ENCODE measurements at places on chromosomes 16 and 17. TPM values are rescaled to one million over a fixed set of nuclear protein-coding genes. Genes with fewer than 3 reads are reported as not detected.

DNA sequence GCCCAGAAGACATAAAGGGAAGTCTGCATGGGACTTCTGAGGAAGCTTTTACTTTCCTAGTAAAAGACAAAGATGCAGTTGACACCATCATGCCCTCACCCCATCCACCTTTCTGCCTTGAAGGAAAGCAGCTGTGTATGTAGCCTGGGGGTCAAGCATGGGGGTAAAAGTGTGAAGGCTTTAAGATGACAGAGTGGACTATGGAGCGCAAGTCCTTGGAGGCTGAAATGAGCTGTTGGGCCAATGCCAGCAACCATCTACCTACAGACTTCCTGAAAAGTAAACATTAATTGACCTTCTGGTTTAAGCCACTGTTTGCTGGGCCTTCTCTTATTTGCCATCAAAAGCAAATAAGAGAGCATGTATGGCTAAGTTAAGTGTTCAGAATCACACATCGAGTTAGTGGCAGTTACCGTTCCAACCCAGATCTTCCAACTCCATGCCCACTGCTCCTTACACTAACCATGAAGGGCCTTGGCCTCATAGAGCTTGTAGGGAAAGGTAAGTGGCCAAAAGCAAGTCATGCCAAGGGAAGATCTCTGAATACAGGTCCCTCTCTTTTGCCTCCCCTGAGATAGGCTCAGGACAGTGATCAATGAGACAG is 30.0 kb downstream of the SLC13A5 start:
- no peak for DNase-seq

GRCh38 chr16:29951625-29952365 is 10.1 kb upstream of the TMEM219 start:
- no peak for DNase-seq

DNA sequence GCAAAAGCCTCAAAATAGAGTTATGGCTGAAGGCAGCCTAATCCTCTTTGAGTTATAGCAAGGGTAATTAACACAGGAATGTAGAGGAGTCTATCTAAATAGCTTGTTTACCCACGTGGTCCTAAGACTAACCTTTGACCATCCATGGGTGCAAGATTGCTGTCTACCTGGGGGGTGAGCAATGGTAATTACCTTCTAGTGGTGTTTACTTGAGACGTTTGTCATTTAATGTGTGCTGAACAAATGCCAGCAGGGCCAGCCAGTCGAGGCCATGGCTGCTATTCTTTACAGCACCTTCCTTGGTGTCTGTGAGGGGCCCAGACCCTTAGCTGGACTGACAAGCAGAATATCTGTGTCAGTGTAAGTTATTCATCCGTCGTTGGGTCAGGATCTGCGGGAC is 13.9 kb upstream of the PRPSAP1 start:
- no peak for DNase-seq

- DNase-seq: no peak
Measured at GRCh38 chr17:5582209-5583185, 1.8 kb downstream of the NLRP1 start.

DNA sequence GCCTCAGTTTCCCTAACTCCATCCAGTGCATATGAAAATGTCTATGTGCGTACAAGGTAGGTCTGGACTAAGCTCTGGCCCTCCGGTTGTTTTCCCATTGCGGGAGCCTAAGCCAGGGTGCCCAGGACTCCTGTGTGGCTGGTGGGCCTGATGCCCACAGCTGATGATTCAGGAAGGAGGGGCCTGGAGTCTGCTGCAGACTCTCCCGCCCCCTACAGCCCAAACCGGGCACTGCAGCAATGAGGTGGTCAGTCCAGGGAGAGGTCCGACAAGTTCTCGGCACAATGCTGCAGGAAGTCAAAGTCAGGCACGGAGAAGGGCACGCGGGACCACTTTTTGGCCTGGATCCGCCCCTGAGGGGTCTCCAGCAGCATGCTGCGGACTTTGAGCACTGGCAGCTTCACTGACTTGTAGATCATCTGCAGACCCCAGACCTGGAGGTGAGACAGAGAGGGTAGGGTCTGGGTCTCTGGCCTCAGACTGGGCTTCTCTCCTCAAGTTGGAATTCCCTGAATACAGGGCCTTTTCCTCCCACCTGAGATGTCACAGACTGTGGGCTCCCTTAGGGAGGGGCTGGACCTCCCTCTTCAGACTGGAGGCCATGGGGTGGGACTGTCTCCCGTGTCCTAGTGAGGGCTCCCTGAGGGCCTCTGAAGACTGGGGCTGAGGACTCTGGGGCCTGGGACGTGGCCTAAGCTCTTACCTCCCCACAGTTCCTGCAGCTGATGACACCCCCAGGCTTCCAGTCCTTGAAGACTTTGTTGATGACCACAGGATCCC is 3.4 kb upstream of the ZNF385C start:
- no peak for DNase-seq

ASPA gene
- not detected for total RNA-seq

MAPT gene
- 0.25 TPM for total RNA-seq

DNA sequence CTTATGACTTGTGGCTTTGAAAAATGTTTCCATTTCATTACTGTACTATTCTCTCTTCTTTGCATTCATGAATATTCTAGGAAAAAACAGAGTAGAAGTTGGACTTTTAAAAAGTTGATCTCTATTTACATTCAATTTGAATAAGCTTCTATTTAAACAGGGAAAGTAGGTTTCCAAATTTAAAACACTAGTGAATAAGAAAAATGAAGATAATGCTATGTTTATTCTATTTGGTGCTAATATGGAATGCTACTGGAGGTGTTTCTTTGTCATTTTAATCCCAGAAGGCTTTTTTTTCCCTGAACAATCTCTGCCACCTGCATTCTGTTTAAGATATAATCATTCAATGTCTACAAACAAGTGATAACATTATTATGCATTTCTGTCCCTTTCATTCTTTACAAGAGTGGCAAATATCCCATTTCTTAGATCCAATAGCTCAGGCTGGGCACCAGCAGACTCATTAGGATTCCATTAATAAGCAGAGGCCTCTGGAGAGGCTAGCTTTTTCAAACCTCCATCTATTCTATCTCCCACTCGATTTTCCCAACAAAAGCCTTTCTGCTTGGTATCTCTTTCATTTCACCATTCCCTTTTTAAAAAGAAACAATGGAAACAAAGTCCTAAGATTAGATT is 1001.6 kb upstream of the CDH8 start:
- no peak for DNase-seq

MRPL58 gene
- 77.7 TPM for total RNA-seq

HSD17B1 gene
- total RNA-seq: 0.34 TPM

DNA sequence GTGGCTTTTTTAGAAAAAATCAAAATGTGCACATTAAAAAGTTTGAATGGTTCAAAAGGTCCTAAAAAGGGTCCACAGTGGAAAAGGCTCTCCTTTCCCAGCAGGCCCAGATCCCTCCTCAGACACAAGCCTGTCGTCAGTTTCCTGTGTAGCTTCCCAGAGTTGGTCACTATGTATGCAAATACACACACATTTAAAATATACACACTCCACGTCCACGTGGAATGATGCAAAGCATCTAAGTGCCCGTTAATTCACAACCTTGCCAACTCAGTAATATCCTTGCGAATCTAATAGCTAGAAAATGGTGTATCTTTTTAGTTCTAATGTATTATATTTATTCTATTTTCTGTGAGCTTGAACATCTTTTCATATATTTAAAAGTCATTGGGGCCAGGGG is 17.7 kb downstream of the NLRC5 start:
- DNase-seq: no peak

TBC1D28 gene
- not detected for total RNA-seq

CDH16 gene
- total RNA-seq: 0.33 TPM

DNA sequence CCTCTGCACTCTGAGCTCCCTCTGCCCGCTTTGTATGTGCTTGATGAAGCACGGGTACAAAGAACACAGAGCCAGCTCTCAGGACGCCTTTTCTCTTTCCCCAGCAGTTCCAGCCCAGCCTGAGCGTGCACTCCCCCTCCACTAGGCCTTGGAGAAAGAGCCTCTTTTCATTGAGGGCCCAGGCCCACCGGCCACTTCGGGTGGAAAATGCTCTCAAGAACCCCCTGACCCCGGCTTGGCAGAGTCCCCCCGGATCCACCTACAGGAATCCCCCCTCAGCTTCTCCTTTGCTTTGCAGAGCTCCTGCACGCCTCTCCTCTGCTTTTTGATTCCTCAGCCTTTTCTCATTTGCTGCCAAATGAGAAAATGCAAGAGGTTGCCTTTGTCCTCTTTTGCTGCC is 30.2 kb downstream of the MRC2 start:
- DNase-seq: no peak

DNA sequence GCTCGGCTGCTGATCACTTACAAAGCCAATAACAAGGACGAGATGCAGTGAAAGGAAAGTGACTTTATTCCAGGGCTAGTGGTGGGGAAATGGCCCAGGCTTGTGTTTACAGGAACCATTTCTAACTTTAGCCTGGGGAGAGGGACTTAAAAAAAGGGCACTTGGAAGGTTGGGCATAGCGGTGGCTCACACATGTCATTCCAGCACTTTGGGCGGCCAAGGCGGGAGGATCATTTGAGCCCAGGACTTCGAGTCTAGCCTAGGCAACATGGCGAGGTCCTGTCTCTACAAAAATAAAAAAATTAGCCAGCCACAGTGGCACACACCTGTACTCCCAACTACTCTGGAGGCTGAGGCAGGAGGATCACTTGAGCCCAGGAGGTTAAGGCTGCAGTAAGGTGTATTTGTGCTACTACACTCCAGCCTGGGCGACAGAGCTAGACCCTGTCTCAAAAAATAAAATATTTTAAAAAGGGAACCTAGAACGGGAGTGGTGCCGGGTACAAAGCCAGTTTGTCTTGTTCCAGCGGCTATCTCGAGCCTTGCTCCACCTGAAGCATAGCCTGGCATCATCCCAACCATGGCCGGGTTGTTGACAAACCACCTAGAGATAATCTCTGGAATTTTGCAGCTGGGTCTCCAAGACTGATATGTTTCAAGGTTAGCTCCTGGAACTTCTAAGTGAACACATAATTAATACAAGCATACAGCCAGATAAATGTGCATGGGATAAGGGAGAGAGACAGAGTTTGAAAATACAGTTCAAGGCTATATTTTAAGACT is 5.7 kb upstream of the TVP23A start:
- no peak for DNase-seq

DNA sequence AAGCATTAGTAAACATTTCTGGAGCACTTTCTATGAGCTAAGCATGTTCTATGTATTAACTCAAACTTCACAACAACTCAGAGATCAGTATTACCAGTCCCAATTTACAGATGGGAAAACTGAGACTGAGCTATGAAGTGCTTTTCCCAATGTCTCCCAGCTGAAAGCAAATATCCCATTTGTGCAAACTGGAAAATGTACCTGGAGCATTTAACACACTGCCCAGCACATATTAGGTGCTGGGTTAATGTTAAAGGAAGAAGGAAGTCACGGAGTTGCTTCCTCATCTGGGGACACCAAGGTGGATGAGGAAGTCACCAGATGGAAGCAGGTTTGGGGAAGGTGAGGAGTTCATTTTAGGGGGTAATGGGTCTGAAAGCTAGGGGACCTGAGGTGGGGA is 66.1 kb downstream of the ABCC6 start:
- DNase-seq: no peak

PRAC2 gene
- not detected for total RNA-seq

All from kidney epithelial cell (primary cell).